HFF-Myc (cell line): ENCODE measurements at places on chromosomes 12 and 14.

DNA sequence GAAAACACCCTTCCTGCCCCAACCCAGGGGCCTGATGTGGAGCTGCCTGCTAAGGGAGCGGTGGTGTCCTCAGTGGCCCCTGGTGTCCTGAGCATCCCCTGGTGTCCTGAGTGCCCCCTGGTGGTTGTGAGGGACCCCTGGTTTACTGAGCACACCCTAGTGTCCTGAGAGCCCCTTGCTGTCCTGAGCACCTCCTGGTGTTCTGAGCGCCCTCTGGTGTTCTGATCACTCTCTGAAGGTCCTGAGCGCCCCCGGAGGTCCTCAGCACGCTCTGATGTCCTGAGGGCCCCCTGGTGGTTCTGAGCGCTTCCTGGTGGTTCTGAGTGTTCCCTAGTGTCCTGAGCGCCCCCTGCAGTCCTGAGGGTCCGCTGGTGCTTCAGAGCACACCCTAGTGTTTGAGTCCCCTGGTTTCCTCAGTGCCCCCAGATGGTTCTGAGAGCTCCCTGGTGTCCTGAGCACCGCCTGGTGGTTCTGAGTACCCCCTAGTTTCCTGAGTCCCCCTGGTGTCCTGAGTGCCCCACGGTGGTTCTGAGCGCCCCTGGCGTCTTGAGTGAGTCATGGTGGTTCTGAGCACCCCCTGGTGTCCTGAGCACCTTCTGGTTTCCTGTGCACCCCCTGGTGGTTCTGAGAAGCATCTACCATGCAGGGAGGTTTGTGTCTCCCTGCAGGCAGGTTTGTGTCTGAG lies 1004.2 kb downstream of the TMEM121 start:
- no peak for DNase-seq

GRCh38 chr14:31835049-31835448 lies 242.1 kb upstream of the ARHGAP5 start:
- DNase-seq, result no peak

GRCh38 chr14:91946622-91947474 lies 646 bp downstream of the FBLN5 start:
- no peak for DNase-seq

GRCh38 chr14:97603201-97603600 lies 806.0 kb downstream of the VRK1 start:
- DNase-seq, result no peak

- DNase-seq, result peak; percentile 51
These were observed 76.7 kb upstream of the RGS6 start for GRCh38 chr14:71855399-71856036.

- DNase-seq, result no peak
These were observed 44.6 kb downstream of the C14orf132 start for GRCh38 chr14:96083667-96084320.

- DNase-seq, result no peak
These were observed 132.7 kb upstream of the DDHD1 start for GRCh38 chr14:53285821-53286220.

GRCh38 chr14:81221579-81222102 lies 882 bp upstream of the GTF2A1 start:
- DNase-seq, result no peak

DNA sequence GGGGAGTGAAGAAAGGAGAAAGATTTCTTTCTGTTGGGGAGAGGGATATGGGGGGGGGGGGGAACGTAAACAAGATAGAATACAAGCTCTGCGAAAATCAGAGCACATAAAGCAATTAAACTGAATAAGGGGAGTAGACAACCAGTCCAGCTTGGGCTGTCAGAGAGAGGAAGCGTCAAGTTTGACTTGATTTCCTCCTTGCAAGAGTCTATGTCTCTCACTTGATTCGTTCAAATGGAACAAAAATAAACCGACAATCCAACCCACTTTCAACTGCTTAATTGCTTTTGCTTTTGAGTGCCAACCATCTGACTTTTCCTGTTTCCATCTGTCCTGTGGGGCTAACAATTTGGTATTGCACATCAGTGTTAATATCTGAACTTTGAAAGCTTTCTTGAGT lies 942 bp downstream of the SYT1 start:
- DNase-seq, result no peak

- peak; percentile 91 for DNase-seq
These were observed at the start of gene PTGR2 for GRCh38 chr14:73851567-73852382. PTGR2 (plus strand) TSS chr14:73851831; CDS start chr14:73858863, 7,032 bp downstream.

DNA sequence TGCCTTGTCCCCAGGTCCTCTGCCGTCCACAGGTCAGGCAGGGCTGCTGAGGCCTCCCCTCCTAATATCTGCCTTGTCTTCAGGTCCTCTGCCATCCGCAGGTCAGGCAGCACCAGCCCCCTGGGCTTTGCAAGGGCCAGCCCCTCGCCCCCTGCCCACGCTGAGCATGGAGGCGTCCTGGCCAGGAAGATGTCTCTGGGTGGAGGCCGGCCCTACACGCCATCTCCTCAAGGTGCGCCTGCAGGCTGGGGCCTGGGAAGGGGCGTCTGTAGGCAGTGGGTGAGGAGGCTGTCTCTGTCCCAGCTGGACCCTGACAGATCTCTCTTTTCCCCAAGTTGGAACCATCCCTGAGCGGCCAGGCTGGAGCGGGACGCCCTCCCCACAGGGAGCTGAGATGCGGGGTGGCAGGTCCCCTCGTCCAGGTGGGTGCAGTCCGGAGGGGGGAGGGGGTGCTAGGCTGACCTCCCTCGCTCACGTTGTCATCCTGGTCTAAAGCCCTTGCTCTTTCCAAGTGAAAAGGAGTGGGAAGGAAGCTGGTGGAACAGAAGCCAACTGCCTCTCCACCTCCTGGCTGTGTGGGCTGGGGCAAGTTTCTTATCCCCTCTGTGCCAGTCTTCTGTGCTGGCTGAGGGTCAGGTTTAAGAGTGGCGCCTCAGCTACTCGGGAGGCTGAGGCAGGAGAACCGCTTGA lies 13.9 kb upstream of the PUS1 start:
- DNase-seq, result no peak

GRCh38 chr14:30330445-30330844 lies 228.5 kb upstream of the G2E3 start:
- no peak for DNase-seq

DNA sequence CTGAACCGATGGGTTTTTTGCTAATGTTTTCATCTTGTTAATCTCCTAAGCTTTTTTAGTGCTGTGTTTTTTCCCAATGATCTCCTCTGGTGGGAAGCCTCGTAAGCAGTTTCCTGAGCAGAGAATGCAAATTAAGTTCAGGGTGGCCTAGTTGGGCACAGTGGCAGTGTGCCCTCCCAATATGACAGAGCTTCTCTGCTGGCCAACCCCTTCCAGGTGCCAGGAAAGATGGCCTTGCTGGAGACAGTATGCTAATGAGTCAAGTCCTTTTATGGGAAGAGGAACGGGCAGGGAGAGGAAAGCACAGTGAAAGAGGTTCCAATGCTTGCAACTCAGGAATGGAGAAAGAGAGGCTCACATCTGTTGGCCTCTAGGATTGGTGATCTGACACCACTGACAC lies 115.8 kb downstream of the GCH1 start:
- no peak for DNase-seq

DNA sequence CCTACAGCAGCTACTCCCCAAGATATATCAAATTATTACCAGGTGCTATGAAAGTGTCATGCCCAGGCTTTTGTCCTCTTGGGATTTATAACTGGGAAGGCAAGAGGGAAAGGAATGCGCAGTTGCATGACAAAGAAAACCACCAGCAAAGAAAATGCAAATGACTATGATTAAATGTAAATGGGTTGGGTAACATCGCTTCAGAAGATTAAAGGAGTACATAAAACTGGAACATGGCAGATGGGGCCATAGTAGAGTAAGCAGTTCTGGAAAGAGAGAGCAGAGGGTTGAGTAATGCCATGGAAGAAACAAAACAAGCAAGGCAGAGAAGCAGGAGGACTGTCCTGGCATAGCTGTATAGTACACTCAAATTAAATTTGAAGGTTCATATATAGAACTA lies 493.1 kb downstream of the NOVA1 start:
- DNase-seq, result no peak

DNA sequence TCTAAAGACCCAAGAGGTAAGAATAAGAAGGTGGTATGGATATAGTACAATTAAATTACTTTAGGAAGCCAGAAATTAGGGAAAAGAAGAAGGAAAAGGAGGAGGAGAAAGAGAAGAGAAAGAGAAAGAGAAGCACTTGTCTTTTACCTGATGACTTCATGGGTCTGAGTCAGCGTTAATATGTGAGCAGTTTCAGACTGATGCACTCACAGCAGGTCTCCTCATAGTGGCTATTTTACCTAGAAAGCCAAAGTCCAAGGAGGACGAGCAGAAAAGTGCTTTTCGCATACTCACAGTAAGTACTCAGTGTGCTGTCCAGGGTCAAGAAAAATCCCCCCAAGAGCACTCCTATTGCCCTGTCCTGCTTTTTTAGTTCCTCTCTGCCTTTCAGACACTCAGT lies 222.1 kb downstream of the C12orf42 start:
- DNase-seq, result no peak

DNA sequence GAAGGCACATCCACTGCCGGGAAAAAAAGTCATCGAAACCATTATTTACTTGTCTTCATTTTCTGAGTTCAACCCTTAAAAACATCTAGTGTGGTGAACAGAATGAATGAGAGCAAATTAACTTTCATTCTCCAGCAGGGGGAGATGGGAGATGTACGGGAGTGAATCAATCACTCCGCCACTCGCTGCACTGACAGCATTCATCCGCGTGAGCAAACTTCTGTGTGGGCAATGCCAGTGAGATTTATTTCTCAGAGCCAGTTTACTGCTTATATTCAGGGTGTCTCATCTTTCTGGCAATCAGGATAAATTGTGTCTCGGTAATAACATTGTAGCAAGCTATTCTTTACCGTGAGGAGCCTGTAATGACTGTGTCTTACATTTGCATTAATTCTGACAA lies 463.6 kb upstream of the MIS18BP1 start:
- no peak for DNase-seq

DNA sequence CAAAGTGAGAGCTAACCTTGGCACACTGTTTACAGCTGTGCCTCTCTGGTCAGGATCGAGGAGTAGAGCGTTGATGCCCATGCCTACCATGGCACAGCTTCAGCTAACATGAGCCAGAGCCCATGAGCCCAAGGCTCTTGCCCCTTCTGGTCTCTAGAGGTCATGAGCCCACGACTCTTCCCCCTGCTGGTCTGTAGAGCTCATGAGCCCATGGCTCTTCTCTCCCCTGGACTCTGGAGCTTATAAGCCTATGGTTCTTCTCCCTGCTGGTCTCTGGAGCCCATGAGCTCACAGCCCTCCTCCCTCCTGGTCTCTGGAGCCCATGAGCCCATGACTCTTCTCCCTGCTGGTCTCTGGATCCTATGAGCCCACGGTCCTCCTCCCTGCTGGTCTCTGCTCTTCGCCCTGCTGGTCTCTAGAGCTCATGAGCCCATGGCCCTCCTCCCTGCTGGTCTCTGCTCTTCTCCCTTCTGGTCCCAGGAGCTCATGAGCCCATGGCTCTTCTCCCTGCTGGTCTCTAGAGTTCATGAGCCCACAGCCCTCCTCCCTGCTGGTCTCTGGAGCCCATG lies 16.6 kb upstream of the CLMN start:
- no peak for DNase-seq

DNA sequence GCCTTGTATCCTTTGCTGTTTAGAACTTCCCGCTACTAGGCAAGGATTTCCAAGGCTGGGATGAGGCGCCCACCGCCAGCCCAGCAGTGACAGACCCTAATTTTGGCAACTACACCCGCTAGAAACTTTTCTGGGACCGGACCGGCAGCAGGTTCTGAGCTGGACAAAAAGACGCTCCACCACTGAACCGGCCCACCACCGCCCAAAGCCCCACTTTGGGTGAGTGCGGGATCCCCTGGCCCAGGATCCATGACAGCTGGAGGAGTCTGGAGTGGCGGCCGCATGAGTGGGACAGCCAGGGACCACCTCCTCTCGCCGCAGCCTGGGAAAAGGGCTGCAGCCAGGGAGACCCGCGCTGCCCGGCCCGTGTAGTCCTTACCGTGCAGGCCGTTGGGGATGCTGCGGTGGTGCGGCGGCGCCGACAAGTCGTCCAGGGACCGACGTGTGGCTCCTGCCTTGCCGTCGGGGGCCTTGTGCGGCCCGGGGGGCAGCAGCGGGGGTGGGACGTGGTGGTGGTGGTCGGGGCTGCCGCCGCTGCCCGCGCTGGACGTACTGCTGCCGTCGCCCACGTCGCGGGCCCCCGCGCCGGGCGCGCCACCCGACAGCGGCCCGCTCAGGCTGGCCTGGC lies 1.1 kb downstream of the CCDC85C start:
- DNase-seq, result no peak

GRCh38 chr12:34361721-34362316 lies 339.5 kb downstream of the ALG10 start:
- DNase-seq, result no peak

DNA sequence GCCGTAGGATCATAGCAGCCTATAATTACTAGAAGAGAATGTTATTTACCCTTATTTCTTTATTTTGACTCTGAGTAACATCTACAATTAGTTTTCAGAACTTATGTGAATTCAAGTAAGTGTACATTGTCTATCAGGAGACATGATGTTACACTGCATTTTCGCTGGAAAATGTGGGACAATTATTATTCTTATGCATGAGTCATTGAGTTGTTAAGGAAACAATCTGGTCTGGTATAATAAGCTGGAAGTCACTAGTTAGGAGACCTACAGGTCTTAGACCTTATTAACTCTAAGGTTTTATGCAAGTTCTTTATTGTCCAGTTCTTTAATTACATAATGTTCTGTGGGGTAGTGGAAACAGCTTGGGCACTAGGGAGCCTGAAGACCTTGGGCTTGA lies 5.8 kb downstream of the KTN1 start:
- no peak for DNase-seq

DNA sequence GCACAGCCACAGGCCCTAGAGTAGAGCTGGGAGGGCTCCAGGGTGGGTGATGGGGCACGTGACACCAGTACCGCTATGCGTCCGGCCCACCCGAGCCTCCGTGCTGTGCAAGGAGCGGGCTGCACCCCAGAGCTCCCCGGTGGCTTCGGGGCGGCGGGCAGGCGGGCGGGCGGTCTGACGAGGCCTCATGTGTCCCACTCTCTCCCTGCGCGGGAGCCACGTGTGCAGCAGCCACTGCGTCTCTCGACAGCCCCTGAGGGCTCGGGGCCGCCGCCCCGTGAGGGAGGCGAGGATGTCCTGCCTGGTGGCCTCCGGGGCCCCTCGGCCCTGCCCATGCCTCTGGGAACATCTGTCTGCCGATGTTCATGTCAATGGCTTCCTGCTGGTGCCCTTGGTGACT lies 51.2 kb upstream of the FBRSL1 start:
- no peak for DNase-seq

GRCh38 chr14:33505266-33505962 lies 445.5 kb downstream of the EGLN3 start:
- DNase-seq, result no peak

- DNase-seq, result no peak
These were observed 39.2 kb downstream of the IGF1 start for GRCh38 chr12:102441077-102441596.

DNA sequence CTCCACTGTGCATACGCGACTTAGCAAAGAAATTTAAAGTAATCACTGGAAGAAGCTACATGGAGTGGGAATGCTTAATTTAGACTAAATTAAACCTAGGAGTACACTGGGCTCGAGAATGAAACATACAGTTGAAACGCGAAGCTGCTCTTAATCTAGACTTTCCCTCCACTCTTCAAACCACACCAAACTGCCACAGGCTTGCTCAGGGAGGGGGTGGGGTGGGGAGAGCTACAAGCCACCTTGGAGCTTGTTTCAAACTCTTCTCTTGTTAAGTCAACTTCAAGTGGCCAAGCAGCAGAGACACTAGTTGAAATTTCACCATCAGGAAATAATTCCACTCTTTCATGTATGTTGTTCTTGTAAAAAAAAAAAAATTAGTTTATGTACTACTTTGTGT lies 69.9 kb downstream of the SLC38A1 start:
- DNase-seq, result no peak
